ENCODE measurements at places on chromosomes 11 and 22. TPM values are rescaled to one million over a fixed set of nuclear protein-coding genes. Genes with fewer than 3 reads are reported as not detected.

DNA sequence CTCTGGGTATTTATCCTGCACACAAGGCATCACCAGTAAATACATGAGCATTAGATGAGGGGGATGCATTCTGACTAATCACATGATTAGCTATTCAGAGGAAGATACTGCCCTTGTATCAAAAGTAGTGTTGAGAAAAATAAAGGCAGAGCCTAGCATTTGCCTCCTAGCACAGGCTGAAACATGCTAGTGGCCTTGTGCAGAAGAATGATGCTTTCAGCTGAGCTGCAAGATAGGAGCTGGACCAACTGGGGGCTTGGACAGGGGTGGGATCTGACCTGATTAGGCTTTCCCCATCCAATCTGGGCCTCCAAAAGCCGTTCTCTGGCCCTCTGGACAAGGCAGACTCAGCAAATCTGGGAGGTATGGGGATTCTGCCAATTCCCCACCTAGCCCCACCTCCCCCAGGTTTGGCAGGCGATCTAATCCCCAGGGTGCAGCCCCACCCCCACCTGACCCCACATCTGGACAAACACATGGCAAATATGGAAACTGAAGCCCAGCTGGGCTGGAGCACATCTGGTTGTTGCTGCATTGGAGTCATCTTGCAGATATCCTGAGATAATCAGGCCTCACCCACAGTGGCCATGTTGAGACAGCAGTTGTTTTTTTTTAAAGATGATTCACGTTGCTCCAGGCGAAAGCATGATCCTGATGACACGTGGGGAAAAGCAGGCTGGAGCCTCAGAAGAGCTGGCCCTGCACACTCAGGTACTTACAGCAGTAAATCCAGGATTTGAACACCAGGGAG is 4.4 kb upstream of the MISFA start:
- DNase-seq, result no peak
- no peak overlapping the region for H3K27ac ChIP-seq
- H3K36me3 ChIP-seq, result peaks cover 11% of the 10 kb centered on the region
- H3K4me3 ChIP-seq, result no peak overlapping the region

- H3K4me1 ChIP-seq, result peaks cover 50% of the 10 kb centered on the region
- H3K27ac ChIP-seq, result peak overlapping the region; percentile 76
- no peak for DNase-seq
- peak overlapping the region; percentile 3 for H3K4me3 ChIP-seq
- H3K27me3 ChIP-seq, result no peaks in the 10 kb centered on the region
- H3K36me3 ChIP-seq, result peaks cover 82% of the 10 kb centered on the region
Measured at GRCh38 chr11:88303037-88303436, 34.5 kb downstream of the CTSC start.

DNA sequence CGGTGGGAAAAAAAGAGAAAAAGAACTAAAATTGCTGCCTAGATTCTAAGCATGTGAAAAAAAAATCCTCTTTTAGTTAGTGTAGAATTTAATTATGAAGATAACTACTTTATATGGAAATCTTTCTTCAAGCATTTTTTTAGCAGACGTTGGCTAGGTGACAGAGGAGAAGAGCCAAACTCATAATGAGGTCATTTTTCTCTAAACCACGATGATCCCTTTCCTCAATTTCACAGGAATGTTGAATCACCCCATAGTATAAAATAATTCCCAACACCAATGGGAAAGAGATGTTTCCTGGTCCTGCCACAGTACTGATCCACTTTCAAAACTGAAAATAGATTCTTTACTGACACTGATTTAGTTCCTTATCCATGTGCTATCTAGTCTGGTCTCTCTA is 319.8 kb downstream of the DLG2 start:
- H3K4me3 ChIP-seq, result no peak overlapping the region
- H3K27ac ChIP-seq, result no peak overlapping the region
- no peak for DNase-seq
- no peaks in the 10 kb centered on the region for H3K27me3 ChIP-seq
- H3K36me3 ChIP-seq, result no peaks in the 10 kb centered on the region

GRCh38 chr22:50485221-50486131 is 1.2 kb upstream of the MIOX start:
- no peak for DNase-seq
- peaks cover 4% of the 10 kb centered on the region for H3K27me3 ChIP-seq
- H3K4me3 ChIP-seq, result no peak overlapping the region
- H3K27ac ChIP-seq, result no peak overlapping the region

DNA sequence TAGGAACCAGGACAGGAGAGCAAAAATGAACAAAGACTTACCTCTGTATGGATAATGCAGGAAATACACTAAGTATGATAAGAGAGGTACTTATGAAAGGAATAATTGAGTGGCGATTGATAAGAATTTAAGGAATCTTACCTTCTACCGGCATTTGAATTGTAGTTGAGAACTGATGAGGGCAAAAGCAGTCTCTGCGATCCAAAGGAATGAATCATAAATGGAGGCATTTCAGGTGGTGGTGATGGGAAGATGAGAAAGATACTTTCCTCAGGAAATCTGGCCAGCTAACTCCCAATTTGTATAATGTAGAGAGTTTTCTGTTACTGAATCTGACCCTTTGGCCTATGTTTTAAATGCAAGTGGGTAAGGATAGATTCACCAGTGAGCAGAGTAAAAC is 71.9 kb upstream of the C11orf87 start:
- no peaks in the 10 kb centered on the region for H3K4me1 ChIP-seq
- no peaks in the 10 kb centered on the region for H3K36me3 ChIP-seq

DNA sequence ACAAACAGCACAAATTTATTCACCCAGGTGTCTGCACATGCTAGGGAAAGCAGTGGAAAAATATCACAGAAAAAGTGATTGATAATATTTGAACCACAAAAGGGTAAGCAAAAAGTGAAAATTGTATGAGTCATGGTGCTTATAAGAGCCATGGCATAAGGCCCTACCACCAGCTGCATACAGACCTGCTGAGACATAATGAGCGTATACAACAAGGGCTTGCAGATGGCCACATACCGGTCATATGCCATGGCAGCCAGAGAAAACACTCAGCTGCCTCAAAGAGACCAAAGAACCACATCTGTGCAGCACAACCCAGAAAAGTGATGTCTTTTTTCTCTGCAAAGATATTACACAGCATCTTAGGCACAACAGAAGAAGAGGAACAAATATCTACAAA is 71.4 kb upstream of the OR9G4 start:
- no peaks in the 10 kb centered on the region for H3K36me3 ChIP-seq
- no peak overlapping the region for H3K4me3 ChIP-seq
- H3K27ac ChIP-seq, result no peak overlapping the region
- no peak for DNase-seq

DNA sequence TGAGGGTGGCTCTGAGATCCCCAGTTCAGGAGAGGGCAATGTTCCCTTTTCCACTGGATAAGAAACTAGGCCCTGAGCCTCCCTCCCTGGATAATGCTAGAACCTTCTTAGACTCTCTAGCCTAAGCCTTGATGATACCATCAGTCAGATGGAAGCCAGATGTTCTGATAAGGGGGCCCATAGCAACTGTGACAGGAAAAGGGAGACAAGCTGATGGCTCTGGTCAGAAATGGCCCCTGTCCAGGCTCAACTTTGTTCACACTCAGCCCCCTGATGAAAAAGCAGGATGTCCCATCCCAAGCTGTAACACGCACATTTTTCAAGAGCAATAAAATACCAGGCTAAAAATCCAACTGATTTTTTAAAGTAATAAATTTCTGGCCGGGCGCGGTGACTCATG is 7.2 kb upstream of the OAF start:
- H3K36me3 ChIP-seq, result no peaks in the 10 kb centered on the region
- no peak overlapping the region for H3K4me3 ChIP-seq
- H3K27ac ChIP-seq, result no peak overlapping the region
- no peak for DNase-seq

DNA sequence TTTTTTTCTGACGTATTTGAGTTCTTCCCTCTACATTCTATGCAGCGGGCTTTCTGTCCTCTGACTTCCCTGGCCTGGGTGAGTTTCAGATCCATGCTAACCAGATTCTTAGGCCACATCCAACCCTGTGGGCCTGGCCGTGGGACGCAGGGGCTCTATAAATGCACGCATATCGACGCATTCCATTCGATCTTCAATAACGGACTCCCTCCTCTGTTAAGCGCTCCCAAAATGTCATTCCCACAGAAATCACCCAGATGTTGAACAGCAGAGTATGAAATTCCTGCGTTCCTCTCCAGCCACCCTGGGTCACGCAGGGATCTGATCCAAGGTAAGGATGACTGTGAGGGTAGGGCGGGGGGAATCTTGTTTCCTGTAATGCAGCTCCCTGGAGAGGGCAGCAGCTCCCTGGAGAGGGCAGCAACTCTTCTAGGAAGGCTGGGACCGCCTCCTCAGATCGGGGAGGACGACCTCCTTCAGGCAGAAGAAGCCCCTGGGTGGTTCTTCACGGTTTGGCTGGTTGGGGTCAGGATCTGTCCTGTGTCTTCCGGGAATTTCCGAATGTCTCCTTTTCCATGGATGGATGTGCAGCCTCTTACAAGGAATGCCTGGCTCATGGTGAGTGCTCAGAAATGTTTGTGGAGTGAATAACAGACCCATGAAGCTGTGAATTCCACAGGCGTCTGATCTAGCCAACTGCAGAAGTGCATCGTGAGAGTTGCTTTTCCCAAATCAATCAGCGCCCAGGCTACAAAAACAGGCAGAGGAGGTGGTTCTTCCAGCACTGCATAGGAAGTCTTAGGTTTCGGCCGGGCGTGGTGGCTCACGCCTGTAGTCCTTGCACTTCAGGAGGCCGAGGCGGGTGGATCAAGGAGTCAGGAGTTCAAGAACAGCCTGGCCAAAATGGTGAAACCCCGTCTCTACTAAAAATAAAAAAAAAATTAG is 12.2 kb downstream of the MRGPRD start:
- H3K4me3 ChIP-seq, result no peak overlapping the region
- DNase-seq, result no peak
- peaks cover 3% of the 10 kb centered on the region for H3K27me3 ChIP-seq
- H3K27ac ChIP-seq, result no peak overlapping the region
- no peaks in the 10 kb centered on the region for H3K36me3 ChIP-seq

GRCh38 chr11:47541070-47541469 is 11.9 kb downstream of the CELF1 start:
- peak overlapping the region; percentile 44 for H3K27ac ChIP-seq
- peaks cover 11% of the 10 kb centered on the region for H3K36me3 ChIP-seq
- no peak overlapping the region for H3K4me3 ChIP-seq
- peaks cover 44% of the 10 kb centered on the region for H3K4me1 ChIP-seq
- no peak for DNase-seq
- no peaks in the 10 kb centered on the region for H3K27me3 ChIP-seq

DNA sequence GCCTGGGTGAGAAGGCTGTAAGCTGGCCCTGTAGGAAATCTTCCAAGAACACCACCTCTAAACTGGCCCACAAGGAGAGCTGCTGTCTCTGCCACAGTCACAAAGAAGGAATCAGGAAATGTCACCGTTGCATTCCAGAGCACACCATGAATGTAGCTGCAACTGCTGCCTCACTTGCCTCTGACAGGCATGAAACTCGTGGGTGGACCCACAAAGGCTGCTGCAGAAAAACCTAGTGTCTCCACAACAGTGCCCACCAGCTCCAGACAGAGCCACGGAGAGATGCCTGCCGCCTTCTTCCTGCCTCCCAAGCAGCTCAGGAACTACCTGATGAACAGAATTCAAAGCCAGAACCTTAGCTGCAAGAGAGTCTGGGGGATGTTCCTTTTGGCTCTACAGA is 10.5 kb downstream of the DNAJB13 start:
- H3K4me1 ChIP-seq, result peaks cover 23% of the 10 kb centered on the region
- H3K36me3 ChIP-seq, result no peaks in the 10 kb centered on the region
- DNase-seq, result no peak
- H3K27ac ChIP-seq, result no peak overlapping the region
- no peak overlapping the region for H3K4me3 ChIP-seq
- H3K27me3 ChIP-seq, result peaks cover 2% of the 10 kb centered on the region

GRCh38 chr11:313787-314553 is at the start of gene IFITM1:
Gene IFITM1, plus strand, starts transcription at chr11:314040. Its CDS starts 131 bp downstream, at chr11:314171.
- peak within 1 kb of the TSS; percentile 93 for H3K4me3 ChIP-seq
- H3K27ac ChIP-seq, result peak within 1 kb of the TSS; percentile 96
- H3K4me1 ChIP-seq, result peaks cover 44% of the 10 kb centered on the region

The TMEM151A gene
- not detected for total RNA-seq

The CDON gene
- 1.8 TPM for total RNA-seq

The TNNT3 gene
- 0.70 TPM for total RNA-seq

The IPO7 gene
- 153 TPM for total RNA-seq

The PAMR1 gene
- total RNA-seq, result not detected

The MS4A6E gene
- not detected for total RNA-seq

The BACE1 gene
- 0.27 TPM for total RNA-seq

The IL10RA gene
- total RNA-seq, result 87.8 TPM

The C11orf65 gene
- total RNA-seq, result 0.64 TPM
